Activated CD4-positive, alpha-beta T cell treated with anti-CD3 and anti-CD28 coated beads, Interleukin-2, amount 50 U/mL, for 1 hour (primary cell): ENCODE measurements at places on chromosomes 12 and 14.

GRCh38 chr12:48815126-48816110, 2.9 kb upstream of the CACNB3 start:
- DNase-seq, result no peak

DNA sequence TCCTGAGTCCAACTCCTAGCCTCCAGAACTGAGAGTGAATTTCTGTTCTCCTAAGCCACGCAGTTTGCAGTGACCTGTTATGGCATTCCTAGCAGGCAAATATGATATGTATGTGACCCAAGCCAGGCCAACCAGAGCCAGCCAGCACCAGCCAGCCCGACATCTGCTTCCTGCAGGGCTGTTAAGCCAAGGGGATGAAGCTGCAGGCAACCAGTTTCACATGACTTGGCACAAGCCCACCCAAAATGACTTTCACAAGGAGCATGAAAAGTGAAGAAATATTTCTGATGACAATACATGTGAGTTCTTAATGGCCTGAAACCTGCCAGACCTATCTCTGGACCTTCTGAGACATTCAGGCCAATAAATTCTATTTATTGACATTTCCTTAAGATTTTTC, 68.1 kb downstream of the ITPK1 start:
- no peak for DNase-seq

GRCh38 chr14:94486883-94487282, 10.9 kb upstream of the SERPINA9 start:
- DNase-seq, result no peak

GRCh38 chr12:9052610-9053009, 63.1 kb downstream of the A2M start:
- no peak for DNase-seq

- DNase-seq, result no peak
These were observed 4.4 kb downstream of the TULP3 start for GRCh38 chr12:2895051-2895451.

DNA sequence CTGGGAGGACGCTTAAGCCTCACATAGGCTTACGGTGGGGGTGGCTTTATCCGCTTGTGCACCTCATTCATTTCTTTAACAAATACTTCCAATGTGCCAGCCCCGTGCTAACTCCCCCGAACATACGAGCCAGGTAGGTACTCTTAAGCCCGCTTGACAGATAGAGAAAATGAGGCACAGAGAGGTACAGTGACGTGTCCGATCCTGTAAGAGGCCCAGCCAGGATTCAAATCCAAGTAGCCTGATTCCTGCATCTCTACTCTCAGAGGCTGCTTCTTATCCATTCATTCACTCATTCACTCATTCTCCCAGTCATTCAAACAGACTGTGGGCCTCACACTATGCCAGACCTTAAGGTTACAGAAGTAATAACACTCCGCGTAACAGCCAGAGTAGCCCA, 477 bp downstream of the OAS3 start:
- DNase-seq, result no peak

DNA sequence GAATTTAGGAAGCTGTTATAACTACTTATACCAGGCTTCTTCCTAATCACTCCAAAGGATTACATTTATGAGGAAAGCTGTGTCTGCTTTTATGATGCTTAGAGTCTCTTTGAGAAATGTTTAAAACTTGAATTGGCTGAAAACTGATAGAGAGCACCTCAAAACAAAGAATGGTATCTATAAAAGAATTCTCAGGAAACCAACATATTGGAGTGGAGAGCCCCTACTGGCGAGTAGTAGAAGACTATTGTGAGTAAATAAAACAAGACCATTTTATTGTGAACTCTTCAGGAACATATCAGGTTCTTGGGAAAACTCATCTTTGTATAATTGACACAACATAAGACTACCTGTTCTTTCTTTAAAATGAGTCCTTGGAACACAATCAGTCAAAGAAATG, 578.6 kb downstream of the RERGL start:
- no peak for DNase-seq

GRCh38 chr12:124762791-124763593, 100.7 kb downstream of the SCARB1 start:
- DNase-seq, result no peak

GRCh38 chr12:53004178-53004577, 2.1 kb upstream of the EIF4B start:
- no peak for DNase-seq

DNA sequence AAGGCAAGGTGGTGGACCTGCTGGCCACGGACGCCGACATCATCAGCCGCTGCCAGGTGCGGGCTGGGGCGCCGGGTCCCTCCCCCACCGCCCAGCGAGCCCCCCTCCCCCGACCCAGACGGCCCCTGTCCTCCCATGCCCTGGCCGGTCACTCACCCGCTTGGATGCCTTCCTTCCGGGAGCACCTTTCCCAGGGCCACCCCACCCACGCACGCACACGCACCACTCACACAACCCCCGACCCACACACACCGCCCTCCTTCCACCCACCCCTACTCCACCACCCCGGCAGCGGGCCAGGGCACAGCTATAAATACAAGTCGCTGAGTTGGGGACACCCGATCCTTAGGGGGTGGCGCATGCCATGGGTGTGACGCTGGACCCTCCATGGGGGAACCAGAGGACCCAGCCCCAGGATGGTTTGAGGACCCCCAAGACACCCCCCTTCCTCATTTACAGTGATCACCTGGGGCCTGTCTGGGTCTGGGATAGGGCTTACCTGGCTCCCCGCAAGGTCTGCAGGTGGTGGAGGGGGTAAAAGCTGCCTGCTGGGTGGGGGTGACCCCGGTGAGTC, 465 bp downstream of the ADSS1 start:
- DNase-seq, result peak; percentile 16

- no peak for DNase-seq
These were observed 5.2 kb upstream of the GNG2 start for GRCh38 chr14:51855234-51855633.

GRCh38 chr14:24063263-24063836, 8.0 kb upstream of the CPNE6 start:
- no peak for DNase-seq

DNA sequence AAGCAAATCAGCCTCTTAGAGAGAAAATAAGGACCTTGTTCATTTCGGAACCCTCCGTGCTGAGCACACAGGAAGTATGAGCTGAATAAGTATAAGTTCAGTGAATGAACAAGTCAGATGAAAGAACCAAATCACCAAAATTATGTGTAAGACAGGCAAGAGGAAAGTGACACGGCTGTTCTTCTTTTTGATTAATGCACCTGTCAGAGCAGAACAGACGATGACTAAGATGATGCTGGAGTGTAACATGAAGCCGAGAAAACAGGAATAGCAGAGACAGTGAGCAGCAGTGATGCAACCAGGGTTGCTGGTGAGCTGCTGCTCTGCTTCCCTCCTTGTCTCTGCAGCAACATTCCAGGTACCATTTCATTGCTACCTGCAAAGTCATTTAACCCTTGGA, 861.1 kb downstream of the GALC start:
- no peak for DNase-seq

DNA sequence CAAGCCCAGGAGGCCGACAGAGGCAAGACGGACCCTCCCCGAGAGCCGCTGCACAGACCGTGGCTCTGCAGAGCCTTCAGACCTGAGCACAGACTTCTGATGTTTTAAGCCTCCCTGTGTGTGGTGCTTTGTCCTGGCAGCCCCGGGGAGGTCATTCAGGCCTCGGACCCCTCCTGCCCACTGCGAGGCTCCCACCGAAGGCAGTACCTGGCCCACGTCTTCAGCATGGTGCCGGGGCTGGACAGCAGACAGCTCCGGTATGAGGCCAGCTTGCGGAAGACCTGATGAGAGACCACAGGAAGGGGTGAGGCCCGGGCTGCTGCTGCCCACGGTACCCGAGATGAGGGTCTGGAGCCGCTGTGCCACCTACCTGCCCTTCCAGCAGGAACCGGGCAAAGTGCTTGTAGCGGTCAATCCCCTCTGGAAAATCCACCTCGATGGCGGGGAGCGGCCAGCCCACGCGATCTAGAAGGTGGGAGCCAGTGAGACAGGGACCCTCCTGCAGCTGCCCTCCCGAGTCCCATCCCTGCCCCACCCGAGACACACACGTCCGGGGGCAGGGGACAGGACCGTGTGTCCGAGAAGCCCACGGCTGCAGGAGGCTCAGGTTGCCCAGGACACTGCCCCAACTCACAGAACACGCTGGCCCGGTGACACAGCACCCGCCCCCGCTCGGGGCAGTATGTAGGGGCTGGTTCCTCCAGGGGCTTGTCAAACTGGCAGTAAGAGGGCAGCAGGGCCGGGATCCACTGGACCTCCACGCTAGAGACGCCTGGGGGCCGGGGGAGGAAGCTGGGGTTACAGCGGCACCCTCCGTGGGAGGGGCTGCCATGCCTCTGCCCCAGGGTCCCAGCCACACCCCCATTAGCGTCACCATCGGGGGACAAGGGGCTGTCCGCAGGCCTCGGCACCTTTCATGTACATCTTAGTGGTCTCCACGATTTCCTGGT, 35.6 kb upstream of the UBC start:
- DNase-seq, result no peak

DNA sequence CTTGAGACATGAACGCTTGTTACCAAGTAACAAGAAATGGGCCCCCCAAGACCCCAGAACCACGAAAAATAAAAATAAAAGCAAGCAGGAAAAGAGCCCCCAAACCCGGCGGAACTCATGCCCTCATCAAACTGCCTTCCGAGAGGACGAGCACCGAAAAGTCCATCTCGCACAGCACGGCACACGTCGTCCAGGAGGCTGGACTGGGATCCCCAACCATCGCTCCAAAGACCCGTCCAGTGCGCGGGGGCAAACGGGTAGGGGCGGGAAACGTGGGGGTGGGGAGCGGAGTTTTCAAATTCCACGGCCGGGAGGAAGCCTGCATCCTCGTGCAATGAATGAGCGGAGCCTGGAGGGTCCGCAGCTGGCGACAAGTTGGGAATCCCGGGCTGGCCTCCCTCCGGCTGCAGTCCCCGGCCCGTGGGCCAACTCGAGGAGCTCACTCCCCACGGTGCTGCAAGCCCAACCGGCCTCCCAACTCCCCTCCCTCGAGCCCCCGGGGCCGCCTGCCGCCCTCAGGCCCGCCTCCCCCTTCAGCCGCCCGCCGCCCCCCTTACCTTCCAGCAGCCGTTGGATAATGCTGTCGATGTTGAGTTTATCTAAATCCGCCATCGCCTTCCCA, 484 bp downstream of the PPP1CC start:
- no peak for DNase-seq

GRCh38 chr12:123269896-123270213, 1.8 kb downstream of the CDK2AP1 start:
- DNase-seq, result no peak

- DNase-seq, result no peak
These were observed 80.0 kb upstream of the EGLN3 start for GRCh38 chr14:34030864-34031263.
